Hindlimb muscle (tissue), 1 donor: ENCODE measurements at places on chromosomes 7 and 10. TPM values are rescaled to one million over a fixed set of nuclear protein-coding genes. Genes with fewer than 3 reads are reported as not detected.

DNA sequence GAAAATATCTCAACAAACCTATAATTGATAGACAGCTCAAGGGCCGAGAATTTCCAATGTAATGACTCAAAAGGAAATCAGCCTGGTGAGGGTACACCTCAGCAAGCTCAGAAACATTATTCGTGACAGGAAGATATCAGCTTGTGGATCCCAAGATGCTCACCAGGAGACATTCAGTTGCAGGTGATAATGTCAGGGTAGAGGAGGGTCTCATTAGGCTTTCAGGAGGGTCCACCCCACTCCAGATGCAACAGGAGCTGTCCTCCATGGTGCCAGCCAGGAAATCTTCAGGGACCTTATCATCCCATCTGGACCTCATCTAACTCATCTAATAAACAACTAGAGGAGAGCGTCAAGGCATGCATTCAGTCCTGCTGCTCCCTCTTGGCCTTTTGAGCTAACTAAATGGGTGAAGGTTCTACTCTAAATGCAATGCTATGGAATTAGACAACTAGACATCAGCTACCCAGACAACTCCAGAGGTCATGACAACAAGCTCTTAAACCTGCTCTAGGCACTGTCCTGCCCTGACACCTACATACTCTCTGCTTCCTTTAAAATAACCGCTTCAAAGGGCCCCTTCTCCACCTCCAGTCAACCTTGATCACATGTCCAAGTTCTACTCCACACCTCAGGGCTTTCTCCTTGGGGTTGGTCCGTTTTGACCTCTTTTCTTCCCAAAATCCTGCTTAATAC lies 4.3 kb upstream of the GIMAP5 start:
- no peak for DNase-seq

- DNase-seq, result no peak
Measured at GRCh38 chr10:131053192-131053591, 258.3 kb downstream of the TCERG1L start.

DNA sequence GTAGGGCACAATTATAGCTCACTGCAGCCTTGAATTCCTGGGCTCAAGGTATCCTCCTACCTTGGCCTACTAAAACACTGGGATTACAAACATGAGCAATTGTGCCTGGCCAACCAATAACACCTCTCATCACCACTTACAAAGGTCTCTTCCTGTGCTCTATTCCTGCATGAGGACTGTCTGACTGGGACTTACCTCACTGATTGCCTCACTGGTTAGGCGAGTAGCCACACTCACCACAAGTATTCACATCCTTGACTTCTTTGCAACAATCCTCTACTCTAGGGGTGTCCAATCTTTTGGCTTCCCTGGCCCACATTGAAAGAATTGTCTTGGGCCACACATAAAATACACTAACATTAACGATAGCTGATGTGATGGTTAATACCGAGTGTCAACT lies 22.6 kb upstream of the PDIA4 start:
- DNase-seq, result no peak

DNA sequence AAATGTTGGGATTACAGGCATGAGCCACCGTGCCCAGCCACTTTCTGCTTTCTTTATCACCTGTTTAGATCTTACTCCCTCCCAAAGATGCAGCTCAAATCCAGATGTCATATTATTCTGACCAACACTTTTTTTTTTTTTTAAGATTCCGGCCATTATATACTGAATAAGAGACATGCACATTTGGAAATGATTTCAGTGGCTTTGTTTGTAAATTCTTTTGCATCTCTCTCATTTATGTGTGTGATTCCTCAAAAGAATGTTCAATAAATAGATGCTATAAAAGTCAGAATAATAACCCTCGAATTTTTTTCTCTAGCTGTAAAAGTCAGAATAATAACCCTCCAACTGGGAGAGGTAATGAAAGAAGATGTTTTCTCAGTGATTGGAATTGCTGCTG lies 25.4 kb downstream of the HECW1 start:
- no peak for DNase-seq

PDK4 gene
- 19.2 TPM for polyA plus RNA-seq

DDC gene
- polyA plus RNA-seq, result not detected

CYP2C9 gene
- polyA plus RNA-seq, result 0.13 TPM
